ENCODE measurements at places on chromosomes 2 and 18.

GRCh38 chr2:233418761-233419546 lies 64.7 kb downstream of the DGKD start:
- DNase-seq, result no peak

GRCh38 chr2:207632575-207633493 lies 7.6 kb upstream of the METTL21A start:
- DNase-seq, result peak; percentile 88

GRCh38 chr2:10406016-10406415 lies 42.1 kb downstream of the ODC1 start:
- no peak for DNase-seq

- no peak for DNase-seq
These were observed 8.5 kb downstream of the PRELID3A start for GRCh38 chr18:12416098-12416729.

DNA sequence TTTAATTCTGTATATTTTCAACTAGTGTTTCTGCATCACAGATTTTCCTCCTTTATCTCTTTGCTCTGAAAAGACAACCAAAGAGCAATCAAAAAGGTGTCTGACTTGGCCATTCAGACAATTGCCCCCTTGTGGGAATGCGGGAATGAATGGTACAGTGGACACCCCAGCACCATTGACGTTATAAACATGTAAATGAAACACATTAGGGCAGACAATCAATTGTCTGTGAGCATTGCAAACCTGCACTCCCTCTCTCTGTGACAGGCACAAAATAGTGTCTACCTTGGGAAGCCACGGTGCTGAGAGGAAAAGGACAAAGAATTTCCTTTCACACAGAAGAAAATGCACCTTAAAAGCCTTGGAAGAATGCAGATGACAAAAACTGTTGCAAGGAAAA lies 8.0 kb downstream of the ZEB2 start:
- no peak for DNase-seq

DNA sequence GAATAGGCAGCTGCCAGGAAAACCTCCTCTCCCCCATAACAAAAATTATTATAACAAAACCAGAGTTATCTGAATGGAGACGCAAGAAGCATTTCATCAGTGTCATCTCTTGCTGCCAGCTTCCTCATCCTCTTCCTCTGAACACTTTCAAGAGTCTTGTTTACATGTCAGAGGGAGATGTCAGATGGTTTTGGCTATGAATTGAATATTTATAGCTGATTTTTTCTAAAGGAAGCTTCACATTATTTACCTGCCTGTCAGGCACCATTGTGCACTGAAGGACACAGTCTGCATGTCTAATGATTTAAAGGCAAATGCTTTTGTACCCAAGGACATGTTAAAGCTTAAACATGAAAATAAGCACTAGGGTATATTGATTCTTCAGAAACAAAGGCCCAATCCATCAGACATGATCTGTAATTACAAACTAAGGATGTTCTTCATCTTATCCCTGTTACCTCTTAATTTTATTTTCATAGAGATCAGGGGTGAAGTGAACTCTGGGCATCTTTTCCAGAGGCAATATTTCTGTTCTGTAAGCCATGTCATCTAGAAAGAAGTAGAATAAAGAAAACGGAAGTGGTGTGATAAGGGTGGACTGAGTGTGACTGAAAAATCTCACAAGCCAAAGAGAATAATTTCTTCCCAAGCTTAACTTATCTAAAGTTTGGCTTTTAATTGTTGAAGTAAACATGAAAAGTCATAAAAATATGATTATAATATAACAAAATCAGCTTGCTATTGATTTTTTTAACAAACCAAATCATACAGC lies 168.7 kb downstream of the ANKRD44 start:
- peak; percentile 49 for DNase-seq

DNA sequence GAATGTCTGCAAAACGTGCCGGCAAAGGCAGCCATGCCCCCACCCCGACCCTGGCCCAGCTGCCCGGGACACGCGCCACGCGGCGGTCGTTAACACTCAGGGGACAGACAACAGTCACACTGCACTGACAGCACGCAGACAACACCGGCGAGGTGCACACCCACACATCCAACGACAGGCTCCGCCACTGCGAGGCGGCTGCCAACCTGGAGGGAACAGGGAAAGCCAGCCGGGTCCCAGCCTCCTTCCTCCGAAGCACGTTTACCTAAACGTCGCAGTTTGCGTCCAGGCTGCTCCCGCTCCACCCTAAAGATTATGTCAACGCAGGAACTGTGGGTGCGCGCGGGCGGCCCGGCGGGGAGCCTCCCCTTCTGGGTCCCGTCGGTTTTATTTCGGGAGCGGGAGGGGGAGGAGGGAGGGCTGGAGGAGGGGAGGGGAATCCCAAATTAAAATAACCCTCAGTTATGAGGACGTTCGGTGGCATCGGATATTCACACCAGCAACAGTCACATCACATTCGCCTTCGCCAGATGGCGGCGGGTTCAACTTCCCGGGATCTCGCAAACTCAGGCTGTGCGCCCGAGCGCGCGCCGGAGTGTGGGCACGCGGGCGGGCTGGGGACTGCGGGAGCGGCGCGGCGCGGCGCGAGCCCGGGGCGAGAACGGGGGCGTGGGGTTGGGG lies 644 bp downstream of the PTGR3 start:
- DNase-seq, result peak; percentile 54

- no peak for DNase-seq
These were observed 136.8 kb downstream of the MEP1B start for GRCh38 chr18:32326450-32327308.

DNA sequence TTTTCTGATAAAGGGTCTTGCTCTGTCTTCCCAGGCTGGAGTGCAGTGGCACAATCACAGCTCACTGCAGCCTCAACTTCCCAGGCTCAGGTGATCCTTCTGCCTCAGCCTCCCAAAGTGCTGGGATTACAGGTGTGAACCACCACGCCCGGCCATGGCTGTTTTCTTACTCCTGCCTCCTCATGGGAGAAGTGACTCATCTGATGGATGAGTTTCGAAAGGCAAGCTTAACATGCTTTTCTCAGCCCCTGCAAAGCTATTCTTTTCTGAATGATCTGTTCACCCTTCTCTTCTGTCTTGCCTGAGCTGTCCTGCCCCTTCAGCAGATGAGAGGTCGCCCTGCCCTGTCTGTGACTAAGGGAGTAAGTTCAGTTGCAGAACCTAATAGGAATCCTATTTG lies 929 bp upstream of the CREG2 start:
- peak; percentile 19 for DNase-seq

DNA sequence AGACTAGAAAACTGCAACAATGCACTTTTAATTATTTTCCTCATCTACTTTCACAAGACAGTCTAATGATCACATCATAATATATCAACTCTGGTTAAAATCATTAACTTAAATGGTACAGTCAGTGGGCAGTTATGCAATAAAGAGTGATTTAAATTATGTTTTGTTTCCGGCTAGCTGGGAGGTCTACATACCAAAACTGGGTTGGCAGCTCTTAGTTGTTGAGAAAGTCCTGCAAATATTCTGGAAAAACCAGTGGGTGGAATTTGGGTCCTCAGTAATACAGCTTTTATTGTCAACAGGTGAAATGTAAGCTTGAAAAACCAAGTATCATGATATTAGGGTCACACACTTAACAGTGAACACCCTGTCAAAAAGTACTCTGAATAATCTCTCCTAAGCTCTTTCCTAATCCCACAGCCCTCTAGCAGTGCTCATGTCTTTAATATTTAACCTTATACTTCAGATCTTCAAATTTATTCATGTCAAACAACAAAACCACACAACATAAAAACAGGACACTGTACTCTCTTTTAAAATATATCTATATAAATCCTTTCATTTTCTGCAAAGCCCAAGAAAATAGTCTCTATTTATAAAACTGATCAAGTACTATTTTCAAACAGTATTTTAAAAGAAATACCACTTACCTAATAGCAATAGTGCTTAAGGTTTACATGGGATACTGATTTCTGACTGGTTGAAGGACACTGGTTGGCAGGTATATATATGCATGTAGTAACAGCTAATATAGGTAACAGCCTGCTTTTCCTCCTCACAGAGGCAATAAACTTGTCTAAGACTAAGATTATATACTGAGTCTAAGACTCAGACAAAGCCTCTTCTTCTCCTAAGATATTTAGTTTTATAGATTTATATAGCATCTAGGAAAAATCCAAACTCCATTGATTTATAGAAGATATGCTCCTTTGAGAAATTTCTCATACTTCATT lies 103.8 kb downstream of the GAREM1 start:
- no peak for DNase-seq

DNA sequence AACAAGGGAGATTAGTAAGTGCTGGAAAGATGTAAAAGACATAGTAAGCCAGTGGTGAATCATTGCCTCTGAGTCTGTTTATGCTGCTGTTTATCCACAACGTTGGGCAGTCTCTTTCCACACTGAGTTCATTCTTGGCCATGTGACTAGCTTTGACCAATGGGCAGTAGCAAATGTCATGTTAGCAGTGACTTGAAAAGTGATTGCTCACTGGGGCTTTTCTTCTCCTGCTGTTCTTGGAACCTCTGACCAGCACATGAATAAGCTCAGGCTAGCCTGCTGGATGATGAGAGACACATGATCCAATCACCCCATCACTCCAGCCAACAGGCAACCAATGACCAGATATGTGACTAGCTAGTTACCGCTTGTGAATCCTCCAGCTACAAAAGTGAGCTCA lies 360.4 kb downstream of the SLC4A3 start:
- no peak for DNase-seq

DNA sequence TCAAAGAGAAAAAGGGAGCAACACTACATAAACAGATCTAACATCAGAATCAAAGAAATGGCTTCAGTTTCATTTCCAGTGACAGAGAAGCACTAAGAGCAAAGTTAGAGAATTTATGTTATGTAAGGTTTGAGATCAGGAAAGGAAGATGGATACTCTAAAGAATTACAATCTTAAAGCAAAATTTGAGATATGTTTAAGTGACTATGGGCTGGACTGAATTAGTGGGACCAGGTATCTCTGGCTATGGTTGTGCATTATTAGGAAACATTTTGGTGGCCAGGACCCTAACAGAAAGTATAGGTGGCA lies 208.2 kb downstream of the CCDC178 start:
- DNase-seq, result no peak

- no peak for DNase-seq
These were observed 119.8 kb downstream of the CELF4 start for GRCh38 chr18:37445836-37446235.

DNA sequence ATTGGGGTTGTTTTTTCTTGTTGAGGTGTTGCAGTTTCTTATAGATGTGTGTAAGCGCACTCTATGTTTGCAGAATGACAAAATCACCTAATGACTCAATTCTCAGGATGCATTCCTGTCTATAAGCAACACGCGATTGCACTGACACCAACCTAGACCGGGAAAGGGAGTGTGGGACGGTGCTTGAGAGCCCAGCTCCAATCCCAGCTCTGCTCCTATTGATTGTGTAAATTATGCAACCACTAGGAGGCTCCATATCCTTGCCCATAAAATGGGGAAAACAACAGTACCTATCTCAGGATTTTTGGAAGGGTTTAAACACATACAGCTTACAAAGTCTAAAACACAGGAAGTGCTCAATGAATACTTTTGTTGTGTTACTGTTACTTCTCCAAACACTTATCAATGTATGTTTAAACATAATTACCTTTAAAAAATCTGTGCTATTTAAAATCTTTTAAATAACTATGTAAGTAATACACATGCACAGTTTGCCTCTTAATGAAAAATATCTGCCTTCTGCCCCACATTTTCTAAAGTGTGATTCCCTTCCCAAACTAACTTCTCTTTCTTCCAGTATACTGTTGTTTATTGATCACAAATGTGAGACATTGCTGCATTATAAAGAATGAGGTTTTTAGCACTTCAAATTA lies 132.5 kb downstream of the SPHKAP start:
- no peak for DNase-seq

DNA sequence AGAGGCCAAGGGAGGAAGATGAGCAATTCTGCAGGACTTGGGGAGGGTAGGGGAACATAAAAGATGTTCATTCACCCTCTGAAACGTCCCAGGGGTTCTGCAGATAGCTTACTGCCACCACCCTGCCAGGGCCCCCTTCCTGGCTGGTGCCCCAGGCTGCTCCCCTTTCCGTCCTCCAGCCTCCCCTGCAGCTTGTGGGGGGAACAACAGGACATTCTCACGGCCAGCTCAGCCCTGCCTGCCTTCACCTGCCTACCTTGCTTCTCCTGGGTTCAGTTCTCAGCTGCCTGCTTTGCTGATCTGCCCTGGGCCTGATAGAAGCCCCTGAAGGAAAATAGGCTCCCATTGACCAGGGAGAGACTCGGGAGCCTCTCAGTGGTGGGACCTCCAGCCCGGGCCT lies 251.1 kb downstream of the CELF4 start:
- no peak for DNase-seq

GRCh38 chr18:56740645-56741044 lies 89.5 kb downstream of the WDR7 start:
- DNase-seq, result no peak

DNA sequence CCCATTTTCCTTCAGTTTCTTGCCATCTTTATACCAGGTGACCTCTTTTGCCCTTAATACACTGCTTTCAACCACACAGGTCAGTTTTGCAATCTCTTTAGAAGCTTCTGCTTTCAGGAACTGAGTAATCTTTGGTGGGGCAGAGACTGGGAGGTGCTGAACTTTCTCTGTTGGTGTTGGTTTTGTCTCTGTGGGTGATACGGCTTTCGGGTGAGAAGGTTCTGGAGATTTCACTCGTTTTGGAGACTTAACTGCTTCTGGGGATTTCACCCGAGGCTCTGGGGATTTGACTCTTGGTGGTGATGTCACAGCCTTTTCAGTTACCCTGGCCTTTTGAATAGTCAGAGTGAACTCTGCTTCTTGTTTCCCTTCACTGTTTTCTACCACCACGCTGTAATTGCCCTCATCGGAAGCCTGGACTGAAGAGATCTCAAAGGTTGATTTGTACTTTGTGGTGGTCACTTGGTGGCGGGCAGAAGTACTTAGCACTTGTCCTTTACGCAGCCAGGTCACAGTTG lies 50.4 kb downstream of the PLEKHA3 start:
- peak; percentile 85 for DNase-seq

DNA sequence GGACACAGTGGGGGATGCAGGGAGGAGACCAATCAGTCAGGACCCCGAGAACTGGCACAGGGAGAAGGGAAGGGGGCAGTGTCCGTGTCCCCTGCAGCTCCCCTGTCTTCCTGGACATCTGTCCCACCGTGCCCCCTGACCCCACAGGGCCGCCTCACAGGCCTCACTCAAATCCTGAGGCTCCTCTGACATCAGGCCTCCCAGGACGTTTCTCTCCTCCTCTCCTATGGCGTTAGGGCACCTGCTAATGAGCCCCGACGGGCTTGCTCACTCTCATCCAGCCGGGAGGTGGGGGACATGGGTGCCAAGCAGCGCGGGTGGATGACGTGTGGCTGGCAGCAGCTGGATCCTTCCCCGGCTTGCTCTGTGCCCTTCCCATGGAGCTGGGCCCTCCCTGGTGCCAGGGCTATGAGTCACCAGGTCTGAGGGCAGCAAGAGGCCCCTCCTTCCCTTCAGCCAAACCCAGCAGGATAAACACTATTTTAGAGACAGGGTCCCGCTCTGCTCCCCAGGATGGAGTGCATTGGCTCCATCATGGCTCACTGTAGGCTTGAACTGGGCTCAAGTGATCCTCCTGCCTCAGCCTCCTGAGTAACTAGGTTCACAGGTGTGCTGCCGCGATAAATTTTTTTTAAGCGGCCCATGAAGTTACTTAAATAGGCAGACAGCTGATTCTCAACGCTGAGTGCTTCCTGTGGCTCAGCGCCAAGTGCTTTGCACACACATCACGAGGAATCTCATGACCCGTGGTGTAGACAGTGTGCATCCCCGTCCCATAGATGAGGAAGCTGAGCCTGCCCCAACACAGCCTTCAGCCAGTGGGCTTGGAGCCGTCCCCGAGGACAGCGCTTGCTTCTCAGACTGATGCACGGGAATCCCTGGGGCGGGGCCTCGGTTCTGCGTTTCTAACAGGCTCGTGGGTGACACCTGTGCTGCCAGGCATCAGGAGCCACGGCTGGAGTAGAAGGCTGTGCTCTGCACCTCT lies 64.5 kb upstream of the HDAC4 start:
- peak; percentile 99 for DNase-seq

- DNase-seq, result no peak
These were observed 97.4 kb downstream of the MCFD2 start for GRCh38 chr2:46818141-46818621.
